ENCODE measurements at places on chromosomes 6 and 20.

GRCh38 chr20:23967616-23967979 is 21.0 kb downstream of the GGTLC1 start:
- no peak for DNase-seq

- DNase-seq, result no peak
Measured at GRCh38 chr6:15020119-15020770, 225.6 kb upstream of the JARID2 start.

DNA sequence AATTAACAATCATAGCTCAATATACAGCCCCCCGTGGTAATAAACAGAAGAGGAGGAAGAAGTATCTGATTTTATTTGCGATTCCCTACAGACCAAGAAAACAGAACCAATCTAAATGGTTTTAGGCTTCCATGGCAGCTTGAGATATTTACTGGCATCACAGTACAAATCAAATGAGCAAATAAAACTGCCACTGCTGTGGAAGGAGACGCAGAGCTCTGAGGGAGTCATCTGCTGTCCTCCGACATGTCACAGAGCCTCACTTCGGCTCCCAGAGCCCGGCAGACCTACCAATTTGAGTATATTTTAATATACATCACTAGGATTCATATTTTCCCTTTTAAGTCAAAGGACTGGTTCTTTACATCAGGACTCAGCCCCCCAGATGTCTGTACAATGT is 145.2 kb upstream of the KCNQ5 start:
- DNase-seq, result no peak

- DNase-seq, result no peak
Measured at GRCh38 chr6:150093397-150093796, 24.5 kb upstream of the ULBP3 start.

DNA sequence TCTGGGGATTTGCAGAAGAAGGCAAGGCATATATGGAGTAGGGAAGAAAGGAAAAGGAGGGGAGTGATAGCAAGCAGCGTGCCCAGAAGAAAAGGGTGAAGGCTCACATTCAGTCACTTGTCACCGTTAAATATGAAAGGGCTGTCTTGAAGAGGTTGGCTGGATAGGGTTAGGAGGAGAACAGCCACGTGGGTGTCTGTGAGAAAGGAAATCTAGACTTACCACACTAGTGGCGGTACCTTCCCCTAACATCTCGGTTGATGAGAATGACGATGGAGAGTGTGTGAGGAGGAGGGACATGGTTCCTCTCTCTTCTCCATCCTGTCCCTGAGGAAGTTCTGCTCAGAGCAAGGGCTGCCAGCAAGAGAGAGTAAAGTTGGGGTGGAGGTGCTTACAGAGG is 74.3 kb upstream of the CCN6 start:
- DNase-seq, result no peak

GRCh38 chr6:160420253-160420968 is 72.2 kb downstream of the SLC22A3 start:
- DNase-seq, result no peak

DNA sequence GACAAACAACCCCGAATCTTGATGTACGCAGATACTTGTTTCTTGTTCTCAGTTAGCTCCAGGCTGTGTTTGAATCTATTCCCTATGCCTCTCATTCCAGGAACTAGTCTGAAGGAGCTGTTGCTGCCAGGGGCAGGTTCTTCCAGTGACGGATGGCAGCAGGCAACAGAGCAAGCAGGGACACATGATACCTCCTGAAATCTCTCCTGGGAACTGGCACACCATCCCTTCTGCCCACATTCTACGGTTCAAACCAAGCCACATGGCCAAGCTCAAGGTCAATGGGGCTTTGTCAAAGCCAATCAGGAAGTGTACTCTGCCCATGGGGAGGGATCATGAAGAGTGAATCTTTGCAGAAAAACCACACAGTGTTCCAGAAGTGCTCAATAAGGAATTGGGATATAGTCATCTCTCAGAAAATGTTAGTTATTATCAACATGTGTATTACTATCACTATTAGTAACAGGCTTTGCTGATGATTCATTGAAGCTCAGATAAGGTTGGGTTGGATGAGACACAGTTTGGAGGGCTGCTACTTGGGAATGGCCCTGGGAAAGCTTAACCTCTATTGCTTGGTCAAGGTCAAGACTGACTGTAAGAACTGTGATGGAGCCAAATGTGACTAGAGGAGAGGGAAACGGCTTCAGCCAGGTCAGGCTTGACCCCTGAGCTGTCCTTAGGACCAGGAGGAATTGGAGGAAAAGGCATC is 454.9 kb downstream of the PTPRT start:
- DNase-seq, result no peak

- DNase-seq, result no peak
Measured at GRCh38 chr6:12083302-12083701, 71.2 kb downstream of the HIVEP1 start.

GRCh38 chr20:45636513-45636912 is 5.4 kb upstream of the WFDC9 start:
- no peak for DNase-seq

- no peak for DNase-seq
Measured at GRCh38 chr6:55704421-55704820, 125.4 kb upstream of the HMGCLL1 start.

DNA sequence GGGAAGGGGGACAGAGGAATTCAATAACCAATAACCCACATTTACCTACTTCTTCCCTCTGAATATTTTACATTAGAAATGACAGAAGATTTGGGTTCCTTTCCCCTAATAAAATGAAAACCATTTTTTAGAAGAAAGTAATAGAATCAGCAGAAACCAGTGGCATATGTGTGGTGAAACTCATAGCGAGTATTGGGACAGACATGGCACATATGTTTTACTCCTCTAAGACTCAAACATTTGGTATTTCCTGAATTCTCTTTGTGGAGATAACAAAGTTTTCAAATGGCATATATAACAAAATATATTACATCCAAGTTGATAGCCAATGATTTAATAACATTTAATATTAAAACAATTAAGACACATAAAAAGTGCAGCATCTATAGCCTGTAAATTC is 12.9 kb upstream of the BEND3 start:
- DNase-seq, result no peak

GRCh38 chr20:6630514-6630913 is 137.0 kb upstream of the BMP2 start:
- no peak for DNase-seq

DNA sequence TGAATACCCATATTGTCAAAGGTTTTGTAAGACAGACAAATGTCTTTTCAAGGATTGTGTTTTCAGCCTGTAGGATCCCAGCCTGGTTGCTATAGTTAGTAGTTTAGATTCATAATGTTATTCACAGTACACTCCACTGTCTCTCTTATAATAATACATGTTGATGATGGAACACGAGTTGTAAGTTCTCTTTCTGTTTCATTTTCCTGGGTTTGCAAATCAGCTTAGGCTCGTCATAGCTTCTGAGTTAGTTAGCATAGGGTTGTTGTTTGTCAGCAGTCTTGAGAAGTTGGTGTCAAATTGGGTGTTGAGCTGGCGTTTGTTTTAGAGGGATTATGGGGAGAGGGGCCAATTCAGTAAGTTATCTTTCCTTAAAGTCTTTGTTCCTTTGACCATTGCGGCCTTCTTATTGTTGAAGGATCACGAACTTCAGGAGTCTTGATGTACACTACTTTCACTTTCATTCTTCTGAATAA is 45.8 kb downstream of the QKI start:
- DNase-seq, result no peak

DNA sequence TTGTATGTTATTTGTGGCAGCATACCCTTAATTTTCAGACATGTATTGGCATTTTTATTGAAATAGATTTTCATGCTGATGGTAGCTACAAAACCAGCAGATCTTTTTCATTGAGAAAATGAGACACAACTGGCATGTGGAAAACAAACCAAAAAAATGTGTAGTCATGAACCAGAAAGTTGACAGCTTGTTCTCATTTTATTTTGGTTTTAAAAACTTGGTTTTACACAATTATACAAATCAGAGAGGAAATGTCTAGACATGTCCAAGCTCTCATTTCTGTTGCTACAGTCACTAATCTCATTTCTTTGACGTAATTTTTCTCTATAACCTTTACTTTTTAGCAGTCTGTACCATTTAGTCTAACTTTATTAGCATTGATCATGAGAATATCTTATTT is 85.4 kb downstream of the GRIK2 start:
- DNase-seq, result no peak

- DNase-seq, result no peak
Measured at GRCh38 chr20:51758978-51759544, 9.1 kb downstream of the ATP9A start.

- no peak for DNase-seq
Measured at GRCh38 chr6:105402090-105402938, 568 bp downstream of the PREP start.

DNA sequence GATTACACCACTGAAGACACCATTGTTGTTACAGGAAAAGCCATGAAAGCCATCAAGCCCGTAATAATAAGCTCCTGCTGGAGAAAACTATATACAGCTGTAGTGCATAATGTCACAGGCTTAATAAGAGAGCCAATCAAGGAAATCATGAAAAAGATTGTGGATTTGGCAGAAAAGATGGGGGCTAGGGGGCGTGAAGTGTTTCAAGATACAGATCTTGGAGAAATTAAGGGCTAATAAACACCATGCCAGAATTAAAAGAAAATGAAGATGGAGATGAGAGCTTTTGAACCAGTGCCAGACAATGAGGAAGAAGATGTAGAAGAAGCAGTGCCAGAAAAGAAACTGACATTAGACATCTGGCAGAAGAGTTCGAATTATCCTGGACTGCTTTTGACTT is 43.2 kb upstream of the DTNBP1 start:
- no peak for DNase-seq

DNA sequence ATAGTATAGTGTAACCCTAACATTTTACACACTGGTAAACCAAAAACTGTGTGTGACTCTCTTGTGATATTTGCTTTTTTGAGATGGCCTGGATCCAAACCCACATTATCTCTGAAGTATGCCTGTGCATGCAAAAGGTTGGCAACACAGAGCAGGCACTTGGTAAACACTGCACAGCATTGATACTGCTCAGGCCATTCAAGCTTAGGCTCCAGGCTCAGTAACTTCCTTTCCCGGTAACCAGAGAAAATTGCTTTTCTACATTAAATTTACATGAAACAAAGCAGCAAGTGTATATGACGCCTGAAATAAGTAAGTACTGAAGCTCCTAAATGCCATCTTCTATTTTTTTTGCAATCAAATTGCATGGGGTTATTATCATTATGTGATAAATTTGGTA is 205.7 kb downstream of the EPM2A start:
- no peak for DNase-seq

GRCh38 chr6:45706319-45706718 is 309.3 kb downstream of the CLIC5 start:
- no peak for DNase-seq

GRCh38 chr6:170370416-170370815 is 63.9 kb downstream of the FAM120B start:
- no peak for DNase-seq

DNA sequence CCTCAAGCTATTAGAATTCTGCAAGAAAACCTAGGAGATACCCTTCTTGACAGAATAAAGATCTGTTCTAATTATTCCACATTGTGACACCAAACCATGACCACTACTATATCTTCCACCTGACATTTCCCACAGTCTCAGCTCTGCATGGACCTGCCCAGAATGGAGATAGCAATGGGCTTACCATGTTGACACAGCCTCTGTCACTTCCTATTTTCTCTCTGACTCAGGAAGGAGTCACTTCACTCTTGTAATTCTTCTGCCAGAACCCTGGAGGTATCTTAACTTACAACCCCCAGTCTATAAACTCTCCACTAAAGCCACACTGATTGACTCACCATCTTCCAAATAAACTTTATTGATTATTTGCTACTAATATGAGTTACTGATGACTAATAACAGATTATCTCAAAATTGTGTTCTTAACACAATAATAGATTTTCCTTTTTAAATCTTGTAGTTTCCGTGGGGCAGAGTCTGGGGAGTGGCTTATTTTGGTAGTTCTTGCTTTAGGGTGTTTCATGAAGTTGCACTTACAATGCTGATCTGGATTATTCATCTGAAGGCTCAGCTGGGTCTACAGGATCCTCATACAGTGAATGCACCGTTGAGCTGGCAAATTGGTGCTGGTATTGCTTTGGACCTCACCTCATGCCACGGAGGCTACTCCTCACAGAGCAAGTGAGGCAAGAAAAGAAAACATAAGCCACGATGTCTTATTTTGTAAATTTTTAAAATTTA is 869.9 kb downstream of the KIF16B start:
- no peak for DNase-seq

DNA sequence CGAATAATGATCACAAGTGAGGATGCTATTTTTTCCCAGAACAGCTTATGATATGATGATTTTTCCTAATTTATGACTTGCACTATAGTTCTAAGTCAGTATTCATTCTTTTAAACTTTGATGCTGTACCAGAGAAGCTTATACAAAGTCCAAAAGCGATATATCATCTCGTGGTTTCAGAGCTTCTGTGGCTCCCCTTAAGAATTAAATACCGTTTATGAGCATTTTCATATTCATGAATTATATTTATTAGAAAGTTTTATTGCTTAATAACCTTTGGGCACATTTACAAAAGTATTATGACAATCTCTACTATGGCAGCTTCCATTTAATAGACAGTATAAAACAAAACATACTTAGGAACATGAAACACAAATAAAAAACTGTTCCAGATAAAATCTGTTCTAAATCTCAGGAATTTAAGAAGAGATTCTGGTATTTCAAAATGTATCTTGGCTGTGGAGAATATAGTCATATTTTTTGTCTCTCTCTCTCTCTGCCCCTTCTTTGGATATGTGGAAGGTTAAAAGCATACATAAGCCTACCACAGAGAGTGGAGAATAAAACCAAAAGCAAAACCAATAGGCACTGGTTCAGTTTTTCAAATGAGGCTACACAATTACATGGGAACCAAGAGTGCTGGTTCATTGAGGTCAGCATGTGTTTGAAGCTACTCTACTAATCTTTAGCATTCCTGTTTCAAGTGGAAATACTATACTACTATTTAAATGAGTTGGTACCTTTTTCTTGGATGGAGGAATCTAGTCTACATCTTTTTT is 884.5 kb upstream of the GJE1 start:
- DNase-seq, result no peak

DNA sequence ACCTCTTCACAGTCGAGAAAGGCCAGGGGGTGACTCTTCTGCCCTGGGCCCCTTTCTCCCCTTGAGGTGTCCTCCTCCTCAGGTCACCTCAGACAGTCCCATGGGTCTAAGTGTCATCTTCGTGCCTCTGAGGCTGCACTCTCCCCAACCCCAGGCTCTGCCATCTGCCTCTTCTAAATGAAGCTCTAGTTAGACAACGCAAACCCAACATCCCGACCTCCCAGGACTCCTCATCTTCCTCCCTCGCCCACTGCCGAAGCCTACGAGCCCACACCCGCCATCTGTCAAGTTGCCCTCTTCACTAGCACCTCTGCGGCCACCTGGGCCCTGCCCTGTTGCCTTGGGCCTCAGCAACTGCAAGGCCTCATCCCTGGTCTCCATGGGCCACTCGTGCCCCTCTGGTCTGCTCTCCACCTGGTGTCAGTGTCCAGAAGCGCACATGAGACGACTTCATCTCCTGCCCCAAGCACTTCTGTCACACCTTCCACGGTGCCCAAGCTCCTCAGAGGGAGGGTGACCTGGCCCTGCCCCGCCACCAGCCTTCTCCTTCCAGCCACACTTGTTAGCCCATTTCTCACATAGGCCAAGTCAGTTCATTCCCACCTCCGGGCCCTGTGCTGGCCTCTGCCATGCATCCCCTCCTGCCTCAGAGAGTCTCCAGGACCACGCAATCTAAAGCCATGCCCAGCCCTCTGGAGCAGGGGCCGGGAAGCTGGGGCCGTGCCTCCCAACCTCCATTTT is 53.8 kb downstream of the RRBP1 start:
- no peak for DNase-seq

All from activated T-helper 1 cell treated with Interleukin-2 at 50 U/mL for 16 hours (primary cell).